ENCODE measurements at places on chromosomes 3 and 15. TPM values are rescaled to one million over a fixed set of nuclear protein-coding genes. Genes with fewer than 3 reads are reported as not detected.

Gene ARNT2
- total RNA-seq: 18.7 TPM

Gene UMPS
- total RNA-seq: 48.1 TPM

Gene CGGBP1
- 37.9 TPM for total RNA-seq

Gene SI
- total RNA-seq: not detected

Gene GPR27
- 3.1 TPM for total RNA-seq

Gene FBXO40
- not detected for total RNA-seq

Gene CPEB1
- total RNA-seq: 2.9 TPM

Gene GOLGA8B
- 18.3 TPM for total RNA-seq

Gene TF
- 0.69 TPM for total RNA-seq

Gene SEMA6D
- not detected for total RNA-seq

Gene ADAMTS9
- total RNA-seq: 0.92 TPM

Gene LMOD3
- not detected for total RNA-seq

Gene CCDC39
- total RNA-seq: not detected

Gene SERINC4
- 0.08 TPM for total RNA-seq

Gene TTLL13
- total RNA-seq: 0.09 TPM

Gene TICRR
- 13.6 TPM for total RNA-seq

Gene SYNPR
- not detected for total RNA-seq

Gene MORC1
- total RNA-seq: not detected

Gene SH3GL3
- total RNA-seq: 0.67 TPM
